Cerebellar cortex (tissue), 1 donor: ENCODE measurements at places on chromosomes 7 and 10.
A peak's percentile ranks its signal among the peaks of the same experiment; 100 is the strongest.

GRCh38 chr10:121313119-121313875 is 284.9 kb downstream of the FGFR2 start:
- DNase-seq, result no peak

GRCh38 chr10:20737107-20737506 is 160.0 kb downstream of the NEBL start:
- DNase-seq, result no peak

DNA sequence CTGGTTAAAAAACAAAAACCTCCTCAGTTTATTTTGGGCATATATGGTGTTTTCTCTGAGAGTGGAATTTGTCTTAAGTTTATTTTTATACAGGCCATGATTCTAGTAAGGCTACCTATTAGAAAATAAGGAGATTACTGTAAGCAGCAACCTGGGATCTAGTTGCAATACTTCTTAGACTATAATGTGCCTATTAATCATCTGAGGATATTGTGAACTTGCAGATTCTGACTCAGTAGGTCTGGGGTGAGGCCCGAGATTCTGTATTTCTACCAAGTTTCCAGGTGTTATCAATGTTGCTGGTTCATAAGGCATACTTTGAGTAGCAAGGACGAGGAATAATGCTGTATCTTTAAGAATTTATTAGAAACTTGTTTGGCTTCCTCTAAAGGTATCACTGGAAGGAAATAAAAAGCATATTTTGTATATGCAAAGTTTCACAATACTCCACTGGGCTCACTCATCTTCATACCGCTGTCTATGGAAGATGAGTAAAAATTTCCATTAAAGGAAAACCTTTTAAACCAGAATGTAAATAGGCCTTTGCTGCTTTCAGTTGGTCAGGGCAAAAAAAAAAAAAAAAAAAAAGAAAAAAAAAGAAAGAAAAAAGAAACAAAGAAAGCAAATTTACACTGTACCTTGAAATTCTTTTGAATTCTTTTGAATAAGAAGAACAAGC is 105.8 kb downstream of the BMPER start:
- no peak for DNase-seq

- peak; percentile 42 for DNase-seq
Measured at GRCh38 chr10:69884686-69885085, 83.0 kb downstream of the COL13A1 start.

GRCh38 chr7:95867309-95867708 is 95.0 kb downstream of the DYNC1I1 start:
- DNase-seq, result no peak
